ENCODE measurements at places on chromosomes 1 and 21. TPM values are rescaled to one million over a fixed set of nuclear protein-coding genes. Genes with fewer than 3 reads are reported as not detected.

DNA sequence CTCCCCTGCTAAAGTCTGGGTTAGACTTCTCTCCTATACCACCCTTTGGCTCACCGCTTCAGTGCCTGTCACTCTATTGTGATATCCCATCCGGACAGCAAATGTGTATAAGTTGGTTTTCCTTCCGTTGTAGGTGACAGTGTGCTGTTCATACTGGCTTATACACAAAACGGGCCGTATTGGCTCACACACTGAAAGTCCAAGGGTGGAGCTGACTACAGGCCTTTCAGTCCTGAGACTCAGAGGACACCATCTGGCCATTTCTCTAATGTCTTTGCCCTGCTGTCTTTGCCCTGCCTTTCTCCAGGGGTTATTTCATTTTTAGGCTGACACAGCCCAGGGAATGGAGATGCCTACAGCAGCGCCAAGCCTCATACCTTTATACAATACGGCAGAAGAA is 90.7 kb downstream of the URB2 start:
- no peak for DNase-seq

DNA sequence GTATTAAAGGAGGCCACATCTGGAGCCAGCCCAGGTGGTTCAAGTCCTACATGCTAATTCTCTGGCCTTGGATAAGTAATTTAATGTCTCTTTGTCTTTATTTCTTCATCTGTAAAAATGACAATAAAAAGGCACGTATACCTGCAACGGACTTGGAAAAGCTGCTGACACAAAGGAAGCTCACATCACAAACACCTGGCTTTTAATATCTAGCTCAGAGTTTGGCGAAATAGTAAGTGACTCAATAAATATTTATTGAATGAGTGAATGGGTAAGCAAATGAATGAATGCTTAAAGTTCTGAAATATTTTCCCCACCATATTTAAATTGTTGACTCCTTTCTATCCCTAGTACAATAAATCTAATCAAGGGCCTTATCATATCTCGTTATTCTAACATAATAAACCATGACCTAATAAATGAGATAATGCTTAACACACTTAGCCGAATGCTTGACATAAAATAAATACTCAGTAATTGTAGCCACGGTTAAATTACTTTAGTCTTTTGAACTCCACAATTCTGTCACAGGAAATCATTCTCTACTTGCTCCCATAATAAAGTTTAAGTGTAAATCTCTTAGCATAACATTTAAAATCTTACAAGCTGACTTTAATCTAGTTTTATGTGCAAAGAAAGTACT is 74.7 kb upstream of the PALMD start:
- DNase-seq, result no peak

Gene ATP5PF
- 989 TPM for total RNA-seq

Gene MMP23B
- total RNA-seq, result 35.4 TPM

Gene WDTC1
- 71.7 TPM for total RNA-seq
